ENCODE measurements at places on chromosomes 5 and 9.

DNA sequence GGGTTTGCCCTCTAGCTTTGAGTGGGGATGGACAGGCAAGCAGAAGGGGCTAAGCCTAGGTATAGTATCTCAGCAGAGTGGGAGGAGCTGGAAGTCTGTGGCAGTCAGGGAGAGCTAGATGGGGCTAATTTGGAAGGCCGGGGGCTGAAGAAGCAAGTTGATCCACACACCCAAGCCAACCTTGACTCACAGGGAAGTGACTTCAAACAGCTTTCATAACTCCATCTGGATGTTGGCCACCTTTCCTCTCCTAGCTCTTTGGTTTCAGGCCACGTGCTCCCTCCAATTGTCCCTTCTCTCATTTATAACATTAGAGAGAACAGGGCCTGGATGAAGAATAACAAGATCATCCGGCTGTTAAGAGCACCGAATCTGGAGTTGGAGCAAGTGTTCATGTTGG, 36.8 kb downstream of the EGR1 start:
- H3K36me3 ChIP-seq: peaks cover 3% of the 10 kb centered on the region
- H3K4me1 ChIP-seq: peaks cover 5% of the 10 kb centered on the region
- H3K27me3 ChIP-seq: no peaks in the 10 kb centered on the region
- no peak overlapping the region for H3K4me3 ChIP-seq

DNA sequence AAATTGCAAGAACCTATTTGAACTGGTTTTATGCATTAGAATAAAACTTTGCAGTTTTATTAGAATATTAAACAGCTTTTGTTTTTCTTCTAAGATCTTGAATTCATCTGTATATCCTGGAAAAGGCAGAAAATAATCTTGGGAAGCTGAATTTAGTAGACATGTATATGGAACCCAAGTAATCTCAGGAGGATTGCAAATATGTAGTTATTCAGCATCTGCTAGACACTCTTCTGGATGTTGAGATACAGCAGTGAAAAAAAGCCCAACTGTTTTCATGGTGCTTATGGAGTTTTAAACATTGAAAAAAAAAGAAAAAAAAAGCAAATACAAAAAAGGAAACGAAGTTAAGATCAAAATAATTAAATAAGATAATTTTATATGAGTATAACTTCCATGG, 922.2 kb upstream of the SEMA6A start:
- no peaks in the 10 kb centered on the region for H3K27me3 ChIP-seq
- no peak overlapping the region for H3K27ac ChIP-seq
- H3K4me1 ChIP-seq: no peaks in the 10 kb centered on the region
- H3K36me3 ChIP-seq: no peaks in the 10 kb centered on the region
- DNase-seq: no peak

DNA sequence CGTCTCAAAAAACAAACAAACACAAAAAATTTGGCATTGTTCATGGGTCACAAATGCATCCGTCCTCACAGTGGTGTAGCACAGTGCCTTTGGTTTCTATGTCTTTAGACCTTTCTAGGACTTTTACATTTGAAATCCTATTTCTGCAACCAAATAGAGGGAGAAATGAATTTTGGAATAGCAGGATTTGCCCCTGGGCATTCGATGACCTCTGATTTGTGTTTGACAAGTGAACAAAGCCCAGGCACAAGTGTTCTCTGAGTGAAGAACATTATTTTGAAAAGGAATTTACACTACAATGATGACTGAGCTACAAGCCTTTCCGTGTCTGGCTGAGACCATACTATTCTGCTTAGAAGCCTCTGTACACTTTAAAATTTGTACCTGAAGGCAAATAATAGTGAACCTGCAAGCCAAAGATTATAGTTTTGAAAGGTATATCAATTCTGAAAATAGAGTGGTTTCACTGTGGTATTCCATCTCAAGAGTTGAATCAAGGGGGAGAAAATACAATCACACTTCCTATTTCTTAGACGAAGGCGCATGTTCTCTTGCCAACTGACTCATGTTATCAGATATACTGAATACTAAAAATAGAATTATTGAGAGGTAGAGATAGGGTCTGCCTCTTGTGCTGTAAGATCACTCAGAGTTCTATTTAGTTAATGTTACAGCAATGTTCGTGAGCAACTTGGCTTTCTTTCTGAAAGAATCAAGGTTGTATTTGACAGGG, 297.6 kb downstream of the KDM4C start:
- no peaks in the 10 kb centered on the region for H3K27me3 ChIP-seq
- no peak overlapping the region for H3K27ac ChIP-seq
- no peak overlapping the region for H3K4me3 ChIP-seq
- H3K4me1 ChIP-seq: no peaks in the 10 kb centered on the region

DNA sequence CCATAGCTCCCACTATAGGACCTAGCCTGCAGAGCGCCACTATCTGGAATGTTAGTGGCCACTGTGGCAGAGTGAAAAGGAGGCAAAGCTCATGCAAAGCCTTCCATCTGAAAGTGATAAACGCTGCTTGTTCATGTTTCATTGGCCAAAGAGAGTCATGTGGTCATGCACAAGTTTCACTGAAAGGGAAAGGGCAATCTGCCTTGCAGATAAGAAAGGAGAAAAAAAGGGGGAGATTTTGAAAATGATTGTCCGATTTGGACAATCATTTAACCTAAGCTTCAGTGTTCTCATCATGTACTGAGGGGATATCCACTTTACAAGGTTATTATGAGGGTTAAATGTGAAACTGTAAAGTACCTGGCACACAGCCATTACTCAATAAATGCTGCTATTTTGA, 9.0 kb upstream of the MOB3B start:
- DNase-seq: no peak
- peaks cover 2% of the 10 kb centered on the region for H3K36me3 ChIP-seq
- peaks cover 4% of the 10 kb centered on the region for H3K27me3 ChIP-seq
- H3K4me3 ChIP-seq: no peak overlapping the region

- no peak for DNase-seq
- H3K36me3 ChIP-seq: no peaks in the 10 kb centered on the region
- peaks cover 5% of the 10 kb centered on the region for H3K27me3 ChIP-seq
- H3K27ac ChIP-seq: no peak overlapping the region
- H3K4me1 ChIP-seq: no peaks in the 10 kb centered on the region
Measured at GRCh38 chr9:89036891-89037290, 45.6 kb downstream of the S1PR3 start.

DNA sequence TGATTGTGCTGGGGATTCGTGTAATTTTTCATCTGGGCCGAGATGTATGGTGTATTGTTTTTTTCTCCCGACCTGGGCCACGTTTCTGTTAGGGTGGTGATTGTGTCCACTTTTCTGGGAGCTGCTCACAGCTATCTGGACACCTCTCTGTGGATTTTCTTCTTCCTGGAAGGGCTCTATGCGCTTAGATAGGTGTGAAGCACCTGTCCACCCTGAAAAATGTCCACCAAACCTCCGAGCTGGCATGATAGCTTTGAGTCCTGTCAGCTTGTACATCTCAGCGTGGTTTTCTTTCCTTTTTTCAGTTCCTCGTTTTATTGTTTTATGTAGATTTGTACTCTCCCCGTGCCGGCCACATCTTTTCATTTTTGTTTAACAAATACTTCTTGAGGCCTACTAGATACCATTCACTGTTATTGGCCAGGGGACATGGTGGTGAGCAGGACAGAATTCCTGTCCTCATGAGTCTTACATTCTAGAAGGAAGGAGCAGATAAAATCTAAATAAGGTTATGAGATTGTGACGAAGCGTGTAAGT, 1.1 kb downstream of the UGCG start:
- H3K27ac ChIP-seq: no peak overlapping the region
- peaks cover 4% of the 10 kb centered on the region for H3K27me3 ChIP-seq
- no peak for DNase-seq
- peaks cover 11% of the 10 kb centered on the region for H3K4me1 ChIP-seq
- no peaks in the 10 kb centered on the region for H3K36me3 ChIP-seq

- H3K27me3 ChIP-seq: peaks cover 13% of the 10 kb centered on the region
- H3K27ac ChIP-seq: no peak overlapping the region
- no peaks in the 10 kb centered on the region for H3K4me1 ChIP-seq
- no peaks in the 10 kb centered on the region for H3K36me3 ChIP-seq
Measured at GRCh38 chr9:32584784-32585183, 11.8 kb upstream of the NDUFB6 start.

- no peak for DNase-seq
- peaks cover 22% of the 10 kb centered on the region for H3K4me1 ChIP-seq
- H3K27me3 ChIP-seq: no peaks in the 10 kb centered on the region
- no peak overlapping the region for H3K27ac ChIP-seq
- no peak overlapping the region for H3K4me3 ChIP-seq
Measured at GRCh38 chr9:121107029-121107428, 32.3 kb downstream of the CNTRL start.

DNA sequence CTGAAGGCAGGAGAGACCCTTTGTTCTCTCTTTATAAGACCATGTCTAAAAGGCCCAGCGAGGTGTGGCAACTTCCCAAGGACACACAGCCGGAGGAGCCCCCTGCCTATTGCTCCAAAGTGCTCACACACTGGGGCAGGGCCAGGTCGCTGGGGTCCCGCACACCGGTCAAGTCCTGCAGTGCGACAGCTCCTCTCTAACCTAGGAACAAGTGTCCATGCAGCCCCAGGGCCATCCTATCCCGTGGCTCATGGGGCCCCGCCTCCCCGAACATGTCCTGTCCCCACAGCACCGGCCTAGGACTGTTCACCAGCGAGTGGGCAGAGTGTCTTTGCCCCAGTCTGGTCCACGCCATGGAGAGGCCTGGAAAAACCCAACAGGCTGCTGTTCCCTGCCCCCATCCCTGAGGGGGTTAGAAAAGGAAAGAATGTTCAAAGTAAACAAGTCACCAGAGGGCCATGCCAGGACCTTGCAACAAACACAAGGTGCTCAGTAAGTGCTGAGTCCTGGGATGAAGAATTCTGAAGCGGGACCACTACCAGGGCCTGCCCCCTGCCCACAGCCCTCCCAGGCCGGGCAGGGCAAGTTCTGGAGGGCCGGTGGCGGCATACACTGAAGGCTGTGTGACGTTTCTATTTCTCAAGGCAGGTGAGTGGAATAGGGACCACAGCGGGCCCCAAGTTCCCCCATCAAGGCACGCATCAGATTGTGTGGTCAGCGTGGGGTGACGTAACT, 938 bp downstream of the NINJ1 start:
- peaks cover 21% of the 10 kb centered on the region for H3K36me3 ChIP-seq
- H3K4me1 ChIP-seq: peaks cover 57% of the 10 kb centered on the region
- DNase-seq: no peak
- H3K27me3 ChIP-seq: peaks cover 2% of the 10 kb centered on the region
- H3K27ac ChIP-seq: peak overlapping the region; percentile 91

DNA sequence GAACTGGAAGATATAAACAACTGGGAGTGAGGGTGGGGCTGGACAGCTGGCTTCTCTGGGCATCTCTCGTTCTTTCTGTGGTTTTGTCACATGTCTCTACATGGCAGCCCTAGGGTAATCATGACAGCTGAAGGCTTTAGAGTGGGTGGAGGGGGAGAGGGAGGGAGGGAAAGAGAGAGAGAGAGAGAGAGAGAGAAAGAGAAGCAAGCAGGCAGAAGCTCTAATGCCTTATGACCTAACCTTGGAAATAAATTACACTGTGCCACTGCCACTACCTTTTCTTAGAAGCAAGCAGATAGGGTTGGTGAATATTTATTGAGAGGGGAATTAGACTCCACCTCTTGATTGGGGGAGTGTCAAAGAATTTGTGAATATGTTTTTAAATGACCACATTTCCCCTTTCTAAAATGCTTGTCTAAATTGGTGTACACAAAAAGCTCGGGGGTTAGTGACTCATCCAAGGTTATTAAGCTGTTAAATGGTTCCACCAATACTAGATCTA, 2.6 kb upstream of the DAPK1 start:
- peaks cover 52% of the 10 kb centered on the region for H3K27me3 ChIP-seq
- no peak overlapping the region for H3K27ac ChIP-seq
- no peak for DNase-seq
- no peak overlapping the region for H3K4me3 ChIP-seq

DNA sequence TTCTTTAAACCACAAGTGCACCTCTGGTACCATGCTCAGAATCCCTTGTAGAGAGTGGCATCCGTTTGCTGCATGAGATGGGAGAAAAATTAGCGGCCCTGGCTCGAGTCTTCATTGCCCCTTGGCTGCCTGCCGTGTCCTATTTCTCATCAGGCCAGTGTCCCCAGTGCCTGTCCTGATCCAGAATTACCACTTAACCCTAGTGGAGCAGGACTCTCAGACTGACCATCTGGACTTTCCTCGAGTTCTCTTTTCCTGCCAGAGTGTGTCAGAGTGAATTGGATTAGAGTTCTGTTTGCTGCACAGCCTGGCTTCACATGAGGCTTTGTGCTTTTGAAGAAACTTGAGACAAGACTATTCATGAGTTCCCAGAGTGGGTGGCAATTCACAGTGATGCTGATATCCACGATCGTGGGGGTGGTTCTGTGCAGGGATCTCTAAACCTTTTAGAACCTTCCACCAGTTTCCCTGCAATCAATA, 92.6 kb downstream of the C9orf152 start:
- no peak overlapping the region for H3K4me3 ChIP-seq
- no peak overlapping the region for H3K27ac ChIP-seq
- DNase-seq: no peak
- H3K4me1 ChIP-seq: peaks cover 29% of the 10 kb centered on the region

DNA sequence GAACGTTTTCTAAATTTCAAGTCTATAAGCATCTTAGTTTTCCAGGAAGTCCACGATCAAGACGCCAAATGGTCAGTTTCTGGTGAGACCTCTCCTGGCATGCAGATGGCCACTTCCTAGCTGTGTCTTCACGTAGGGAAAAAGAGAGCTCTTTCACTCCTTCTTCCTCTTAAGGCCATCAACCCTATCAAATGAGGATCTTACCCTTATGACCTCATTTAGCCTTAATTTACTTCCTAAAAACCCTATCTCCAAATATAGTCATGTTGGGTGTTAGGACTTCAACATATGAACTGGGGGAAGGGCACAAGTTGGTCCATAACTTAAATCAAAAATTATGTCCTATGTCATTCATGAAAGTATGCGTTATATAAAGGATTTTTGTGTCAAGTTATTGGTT, 229.5 kb downstream of the ARL15 start:
- H3K4me3 ChIP-seq: no peak overlapping the region
- H3K4me1 ChIP-seq: no peaks in the 10 kb centered on the region
- H3K27me3 ChIP-seq: no peaks in the 10 kb centered on the region
- H3K36me3 ChIP-seq: peaks cover 3% of the 10 kb centered on the region

- H3K36me3 ChIP-seq: no peaks in the 10 kb centered on the region
- no peaks in the 10 kb centered on the region for H3K4me1 ChIP-seq
- H3K27ac ChIP-seq: no peak overlapping the region
- H3K27me3 ChIP-seq: no peaks in the 10 kb centered on the region
Measured at GRCh38 chr9:131076347-131077195, 19.8 kb upstream of the AIF1L start.

DNA sequence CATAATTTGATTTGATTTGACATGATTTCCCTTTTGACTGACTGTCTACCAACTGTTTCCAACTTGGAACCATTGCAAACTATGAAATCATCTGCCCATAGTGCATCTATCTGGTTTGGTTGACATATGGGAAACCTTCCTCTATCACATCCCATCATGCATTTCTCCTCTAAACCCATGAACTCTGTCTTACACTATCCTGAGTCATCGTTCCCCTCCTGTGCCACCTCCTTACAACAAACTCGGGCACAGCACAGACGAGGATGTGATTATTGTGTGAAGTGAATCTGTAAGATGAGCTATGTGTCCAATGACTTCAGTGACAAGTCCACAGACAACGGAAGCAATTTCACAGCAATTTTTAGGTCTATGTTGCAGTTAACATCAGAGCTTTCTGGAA, 126.1 kb downstream of the NPR3 start:
- H3K27ac ChIP-seq: no peak overlapping the region
- H3K4me3 ChIP-seq: no peak overlapping the region
- H3K36me3 ChIP-seq: no peaks in the 10 kb centered on the region
- H3K27me3 ChIP-seq: no peaks in the 10 kb centered on the region
- no peak for DNase-seq

Data from activated T-helper 1 cell treated with anti-CD3 and anti-CD28 coated beads, Interleukin-12 subunit alpha, Interleukin-12 subunit beta, Interleukin-2, Interleukin-4 antibody, amounts not matched to agents 30 ng/mL and 10 ng/mL and 1 ng/mL, durations not matched to agents 14 hours and 24 hours and 36 hours (primary cell).